Stimulated activated CD4-positive, alpha-beta T cell treated with anti-CD3 and anti-CD28 coated beads, Interleukin-2, amount 100 ng/mL, for 4 hours (primary cell): ENCODE measurements at places on chromosomes 7 and 10.

- DNase-seq = no peak
Measured at GRCh38 chr10:26475386-26475785, 37.2 kb downstream of the APBB1IP start.

GRCh38 chr7:4468320-4469102, 213.6 kb upstream of the FOXK1 start:
- no peak for DNase-seq

- DNase-seq = no peak
Measured at GRCh38 chr7:147298611-147299043, 1182.0 kb downstream of the CNTNAP2 start.

- DNase-seq = no peak
Measured at GRCh38 chr10:89699581-89700064, 1.8 kb upstream of the KIF20B start.

DNA sequence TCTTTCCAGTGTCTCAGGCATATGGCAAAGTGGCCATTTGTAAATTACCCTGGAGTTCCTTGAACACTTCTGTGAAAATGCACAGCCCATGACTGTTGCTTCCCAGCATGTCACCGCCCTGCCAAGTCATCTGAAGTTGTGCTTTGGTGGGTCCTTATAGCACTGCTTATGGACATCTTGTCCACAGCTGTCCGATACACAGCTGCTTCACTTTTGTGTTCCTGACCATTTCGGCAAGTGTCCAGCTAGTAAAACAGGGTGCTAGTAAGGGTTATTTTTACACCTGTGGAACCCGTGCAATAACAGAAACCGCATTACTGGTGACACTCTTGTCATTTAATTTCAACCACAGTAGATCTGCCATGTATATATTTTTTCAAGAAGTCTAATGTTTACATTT, 29.7 kb downstream of the PIP4K2A start:
- no peak for DNase-seq

DNA sequence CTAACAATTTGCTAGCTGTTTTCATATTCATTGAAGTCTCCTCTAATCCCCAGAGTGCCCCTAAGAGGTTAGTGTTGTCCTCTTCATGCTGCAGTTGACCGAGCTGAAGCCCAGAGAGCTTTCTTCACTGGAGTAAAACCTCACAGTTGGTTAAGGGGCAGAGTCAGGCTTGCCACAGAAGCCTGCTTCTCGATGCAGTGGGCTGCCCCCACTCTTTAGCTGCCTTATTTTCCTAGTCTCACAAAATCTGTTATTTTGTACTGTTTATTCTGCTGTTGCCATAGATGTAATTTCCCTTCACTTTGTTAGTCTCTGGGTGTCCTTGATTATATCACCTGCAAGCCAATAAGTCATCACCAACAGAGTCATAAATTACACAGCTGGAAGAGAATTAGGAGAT, 56.3 kb upstream of the ZPBP start:
- no peak for DNase-seq

GRCh38 chr10:48934672-48935501, 4.8 kb downstream of the LRRC18 start:
- no peak for DNase-seq
